ENCODE measurements at places on chromosomes 16 and 17.

GRCh38 chr16:65376601-65377000 lies 254.7 kb upstream of the CDH11 start:
- DNase-seq: no peak

- DNase-seq: no peak
These were observed 326.8 kb downstream of the SEC14L1 start for GRCh38 chr17:77467521-77467920.

DNA sequence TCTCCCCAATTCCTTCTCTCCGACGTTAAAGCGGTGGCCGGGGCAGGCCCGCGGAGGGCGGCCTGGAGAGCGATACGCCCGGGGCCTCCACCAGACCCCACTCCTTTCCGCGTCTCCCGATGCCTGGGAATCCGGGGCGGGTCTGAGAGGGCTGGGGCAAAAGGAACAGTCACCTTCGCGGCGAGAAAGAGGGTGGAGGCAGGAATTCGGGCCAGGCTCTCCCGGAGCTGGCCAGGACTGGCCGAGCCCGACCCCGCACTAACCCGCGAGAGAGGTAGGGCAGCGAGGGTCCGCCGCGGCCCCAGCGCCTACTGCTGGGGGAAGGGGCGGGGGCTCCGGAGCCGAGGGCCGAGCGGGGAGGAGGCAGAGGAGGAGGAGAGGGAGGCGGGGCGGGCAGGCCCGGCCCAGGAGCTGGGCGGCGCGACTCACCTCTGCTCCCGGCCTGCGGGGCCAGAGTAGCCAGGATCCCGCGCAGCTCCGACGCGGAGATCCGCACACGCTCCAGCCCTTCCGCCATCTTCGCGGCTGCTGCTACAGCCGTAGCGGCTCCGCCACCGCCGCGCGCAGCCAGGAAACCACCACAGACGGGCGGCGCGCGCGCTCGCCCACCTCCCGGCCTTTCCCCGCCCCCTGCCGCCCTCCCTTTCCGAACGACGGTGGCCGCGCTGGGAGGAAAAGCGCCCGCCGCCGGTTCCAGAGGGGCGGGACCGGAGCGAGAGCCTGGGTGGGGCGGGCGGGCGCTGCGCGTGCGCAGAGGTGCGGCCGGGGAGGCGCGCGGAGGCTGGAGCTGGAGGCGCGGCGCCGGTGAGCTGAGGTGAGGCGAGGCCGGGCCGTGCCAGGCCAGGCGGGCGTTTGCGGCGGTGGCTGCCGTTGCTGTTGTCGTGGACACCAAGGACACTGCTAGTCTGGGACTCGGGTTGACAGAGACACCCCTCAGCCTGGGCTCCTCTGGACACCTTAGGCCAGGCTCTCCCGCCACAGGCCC lies at the start of the genes SMG6 and SRR:
Gene SMG6 (minus strand): TSS at position 582 of the 985 bp plus-strand sequence. CDS start 65 bp downstream, at position 517.
Gene SRR (plus strand): TSS at position 747 of the 985 bp plus-strand sequence. CDS start 11,611 bp downstream, outside the sequence.
- peak; percentile 73 for DNase-seq

DNA sequence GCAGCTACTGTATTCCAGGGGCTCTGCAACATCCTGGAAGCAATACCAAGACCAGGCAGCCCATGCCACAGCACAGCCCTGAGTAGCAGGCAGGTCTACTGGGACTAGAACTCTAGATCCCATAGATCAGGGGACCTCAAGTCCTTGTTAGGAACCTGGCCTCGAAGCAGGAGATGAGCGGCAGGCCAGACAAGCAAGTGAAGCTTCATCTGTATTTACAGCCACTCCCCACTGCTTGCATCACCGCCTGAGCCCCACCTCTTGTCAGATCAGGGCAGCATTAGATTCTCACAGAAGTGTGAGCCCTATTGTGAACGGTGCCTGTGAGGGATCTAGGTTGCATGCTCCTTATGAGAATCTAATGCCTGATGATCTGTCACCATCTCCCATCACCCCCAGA lies 295.7 kb upstream of the TNRC6C start:
- DNase-seq: no peak

GRCh38 chr17:49587366-49588073 lies 11.8 kb downstream of the NXPH3 start:
- no peak for DNase-seq

- DNase-seq: no peak
These were observed 62.7 kb downstream of the GAS7 start for GRCh38 chr17:10135539-10136257.

DNA sequence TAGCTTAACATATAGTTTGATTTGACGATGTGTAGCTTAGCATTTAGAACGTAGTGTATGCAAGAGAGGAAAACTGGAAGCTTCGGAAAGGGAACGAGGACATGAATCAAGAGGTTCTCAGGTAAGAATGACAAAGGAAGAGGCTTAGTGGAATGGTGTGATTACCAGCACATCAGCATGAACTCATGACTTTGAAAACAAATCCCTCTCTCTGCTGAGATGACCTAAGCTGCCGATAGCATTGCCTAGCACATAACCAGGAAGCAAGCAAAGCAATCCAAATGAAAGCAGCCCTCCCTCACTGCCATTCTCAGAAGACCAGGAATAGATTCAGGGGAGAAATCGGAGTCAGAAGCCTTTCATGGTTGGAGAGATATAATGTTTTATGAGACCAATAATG lies 51.3 kb upstream of the CCL1 start:
- DNase-seq: no peak

DNA sequence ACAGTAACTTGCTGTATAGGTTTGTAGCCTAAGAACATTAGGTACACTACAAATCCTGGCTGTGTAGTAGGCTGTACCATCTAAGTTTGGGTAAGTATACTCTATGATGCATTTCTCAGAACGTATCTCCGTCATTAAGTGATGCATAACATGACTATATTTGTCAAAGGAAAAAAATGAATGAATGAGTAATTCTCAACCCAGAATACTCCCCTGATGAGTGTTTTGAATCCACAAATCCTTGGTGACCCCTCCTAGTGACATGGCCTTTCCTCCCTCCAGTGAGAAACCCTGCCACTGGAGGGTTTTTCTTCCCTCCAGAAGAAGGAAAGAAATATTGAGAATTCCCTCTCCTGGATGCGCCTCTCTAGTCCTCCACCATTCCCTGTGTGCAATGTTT lies 24.0 kb upstream of the SALL1 start:
- no peak for DNase-seq

DNA sequence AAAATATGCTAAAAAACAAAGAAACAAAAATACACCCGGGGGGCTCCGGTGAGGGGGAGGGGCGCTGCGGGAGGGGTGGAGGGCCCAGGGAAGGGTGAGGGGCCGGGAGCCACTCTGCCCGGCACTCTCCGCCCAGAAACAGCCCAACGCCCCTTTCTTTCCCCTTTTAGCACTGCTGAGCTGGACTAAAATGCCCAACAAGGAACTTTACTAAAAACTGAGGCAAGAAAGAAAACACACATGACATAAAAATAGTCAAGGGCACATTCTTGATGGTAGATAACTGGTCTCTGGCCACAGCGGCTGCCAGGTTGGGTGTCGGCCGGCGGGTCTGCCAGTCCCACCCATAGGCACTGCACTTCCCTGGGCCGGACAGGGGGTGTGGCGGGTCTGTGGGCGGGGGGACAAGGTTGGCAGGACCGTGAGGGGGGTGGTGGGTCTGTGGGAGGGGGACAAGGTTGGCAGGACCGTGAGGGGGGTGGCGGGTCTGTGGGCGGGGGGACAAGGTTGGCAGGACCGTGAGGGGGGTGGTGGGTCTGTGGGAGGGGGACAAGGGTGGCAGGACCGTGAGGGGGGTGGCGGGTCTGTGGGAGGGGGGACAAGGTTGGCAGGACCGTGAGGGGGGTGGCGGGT lies 20.9 kb downstream of the METRNL start:
- no peak for DNase-seq

- no peak for DNase-seq
These were observed 511.1 kb downstream of the CDH13 start for GRCh38 chr16:83137894-83138293.

DNA sequence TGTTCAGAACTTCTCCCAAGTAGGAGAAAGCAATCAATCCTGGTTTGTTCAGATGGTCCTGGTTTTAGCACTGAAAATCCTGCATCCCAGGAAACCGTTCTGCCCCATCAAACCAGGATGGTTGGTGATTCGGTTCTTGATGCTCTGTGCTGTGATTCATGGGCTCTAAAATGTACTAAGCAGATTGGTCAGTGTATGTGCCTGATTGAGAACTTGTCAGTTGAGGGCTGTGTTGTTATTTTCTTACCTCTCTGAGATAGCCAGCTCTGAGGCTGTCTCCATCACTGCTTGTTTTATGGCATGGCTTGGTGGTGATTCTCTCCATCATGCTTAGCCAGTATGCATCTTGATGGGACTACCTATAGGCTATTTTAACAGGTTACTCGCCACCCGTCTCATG lies 246.9 kb upstream of the RBFOX1 start:
- no peak for DNase-seq

DNA sequence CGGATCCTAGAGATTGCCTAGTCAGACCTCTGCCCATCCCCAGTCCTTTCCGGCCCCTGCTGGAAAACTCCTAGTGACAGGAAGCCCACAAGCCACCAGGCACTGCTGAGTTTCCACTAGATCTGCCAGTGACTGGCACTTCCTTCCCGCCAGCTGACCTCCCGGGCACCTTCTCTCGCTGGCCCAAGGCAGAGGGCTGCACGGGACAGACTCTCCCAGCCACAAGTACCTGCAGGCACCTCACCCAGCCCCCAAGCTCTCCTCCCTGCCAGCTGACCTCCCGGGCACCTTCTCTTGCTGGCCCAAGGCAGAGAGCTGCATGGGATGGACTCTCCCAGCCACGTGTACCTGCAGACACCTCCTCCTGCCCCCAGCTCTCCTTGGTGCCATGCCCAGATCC lies 66.3 kb upstream of the DOC2B start:
- DNase-seq: no peak

- no peak for DNase-seq
These were observed 7.8 kb downstream of the ITGAX start for GRCh38 chr16:31362476-31363405.

DNA sequence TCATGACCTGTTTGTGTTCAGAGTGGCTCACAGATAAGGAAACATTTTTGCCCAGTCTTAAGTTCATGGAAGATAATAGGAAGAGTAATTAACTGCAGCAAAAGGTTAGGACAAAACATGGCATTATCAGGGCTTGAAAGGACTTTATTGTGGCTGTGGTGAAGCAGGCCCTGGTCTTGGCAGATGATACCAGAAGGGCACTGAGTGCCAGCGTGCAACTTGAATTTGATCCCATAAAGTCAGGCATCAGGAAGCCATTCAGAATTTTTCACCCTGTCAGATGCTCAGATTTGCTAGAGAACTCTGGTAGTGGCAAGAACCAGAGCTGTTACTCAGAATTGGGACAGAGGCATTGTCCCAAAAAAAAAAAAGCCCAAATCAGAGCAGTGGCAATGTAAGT lies 11.2 kb upstream of the COG7 start:
- no peak for DNase-seq
